Non-pigmented ciliary epithelial cell (primary cell): ENCODE measurements at places on chromosomes 5 and 9.
A peak's percentile ranks its signal among the peaks of the same experiment; 100 is the strongest.

DNA sequence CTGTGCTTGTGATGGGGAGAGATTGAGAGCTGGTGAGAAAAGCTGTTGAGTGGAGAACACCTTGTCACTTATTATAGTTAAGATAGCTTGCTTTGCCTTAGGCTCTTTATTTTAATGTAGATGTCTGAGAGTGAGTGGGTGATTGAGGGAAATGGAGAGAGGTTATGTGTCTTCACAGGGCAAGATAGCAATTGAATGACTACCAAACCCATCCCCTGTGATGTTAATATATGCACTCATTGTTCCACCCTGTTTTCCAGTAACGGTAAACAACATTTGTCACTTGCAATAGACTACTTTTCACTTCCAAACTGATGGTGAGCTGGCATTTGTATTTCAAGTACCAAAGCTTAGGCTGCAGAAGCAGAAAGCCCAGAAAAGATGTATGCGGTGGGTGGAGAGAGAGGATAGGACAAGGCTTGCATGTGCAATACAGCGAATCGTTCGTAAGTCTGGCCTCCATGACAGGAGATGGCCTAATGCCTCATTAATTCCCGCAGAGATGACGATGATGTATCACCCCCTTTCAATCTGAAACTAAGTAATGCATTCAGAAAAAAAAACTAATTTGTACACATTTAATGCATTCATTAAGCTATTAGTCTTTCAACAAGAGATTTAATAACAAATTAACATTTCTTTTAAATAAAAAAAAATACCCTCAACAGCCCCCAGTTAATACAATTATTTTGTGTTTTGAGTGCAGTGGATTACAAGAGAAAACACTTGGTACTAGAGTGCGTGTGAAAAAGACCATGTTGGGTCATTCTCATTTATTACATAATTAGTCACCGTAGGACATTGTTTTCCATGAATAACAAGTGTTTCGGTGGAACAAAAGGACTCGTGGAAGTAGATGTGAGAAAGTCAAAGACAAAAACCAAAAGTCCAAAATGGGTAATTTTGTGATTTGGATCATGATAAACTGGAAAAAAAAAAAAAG lies 699.0 kb downstream of the BRINP1 start:
- no peak for DNase-seq

DNA sequence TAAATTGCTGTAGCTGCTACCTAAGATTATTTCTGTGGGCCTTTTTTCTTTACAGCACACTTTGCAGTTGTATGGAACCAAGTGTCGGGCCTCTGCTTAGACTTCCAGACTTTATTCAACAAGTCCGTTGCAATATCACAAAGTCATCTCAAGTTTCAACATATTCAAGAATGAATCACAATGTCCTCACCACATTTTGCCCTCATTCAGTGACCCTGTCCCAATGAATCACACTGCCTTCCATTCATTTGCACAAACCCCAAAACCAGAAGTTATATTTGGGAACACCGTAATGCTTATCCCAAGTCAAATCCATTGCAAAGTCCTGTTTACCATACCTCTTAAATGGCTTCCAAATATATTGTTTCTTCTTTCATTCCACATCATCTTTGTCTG lies 439.6 kb downstream of the CSNK1G3 start:
- peak; percentile 96 for DNase-seq

DNA sequence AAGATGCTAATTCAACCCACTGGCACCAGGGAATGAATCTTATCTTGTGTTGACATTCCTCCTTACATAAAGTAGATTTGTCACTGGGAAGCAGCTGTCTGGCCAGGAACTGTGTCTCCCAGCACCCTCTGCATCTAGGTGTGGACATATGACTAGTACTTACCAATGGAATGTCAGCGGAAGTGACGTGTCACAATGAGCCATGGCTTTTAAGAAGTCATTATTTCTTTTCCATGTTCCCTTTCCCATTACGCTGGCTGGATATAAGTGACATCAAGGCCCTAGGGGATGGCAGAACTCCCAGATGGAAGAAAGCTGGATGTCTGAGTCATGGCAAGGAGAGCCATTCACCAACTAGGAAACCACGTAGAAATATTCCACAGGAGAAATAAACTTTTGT lies 84.7 kb upstream of the MAST4 start:
- no peak for DNase-seq

DNA sequence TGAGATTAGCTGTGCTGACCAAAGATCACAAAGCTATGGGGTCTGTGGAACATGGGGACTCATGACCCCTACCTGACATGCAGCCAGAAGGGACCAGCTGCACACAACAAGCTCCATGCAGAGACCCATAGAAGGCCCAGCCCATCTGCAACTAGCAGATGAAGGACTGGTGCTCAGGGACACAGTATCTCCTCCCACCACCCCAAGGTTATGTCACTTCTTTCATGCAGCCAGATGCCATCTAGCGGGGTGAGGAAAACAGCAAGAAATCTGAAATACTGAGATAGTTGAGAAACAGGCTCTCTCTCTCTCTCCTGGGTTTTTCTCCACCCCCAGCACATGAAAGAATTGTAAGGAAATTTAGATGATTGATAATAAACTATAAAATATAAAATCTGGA lies 161.3 kb upstream of the DAPK1 start:
- DNase-seq: no peak

DNA sequence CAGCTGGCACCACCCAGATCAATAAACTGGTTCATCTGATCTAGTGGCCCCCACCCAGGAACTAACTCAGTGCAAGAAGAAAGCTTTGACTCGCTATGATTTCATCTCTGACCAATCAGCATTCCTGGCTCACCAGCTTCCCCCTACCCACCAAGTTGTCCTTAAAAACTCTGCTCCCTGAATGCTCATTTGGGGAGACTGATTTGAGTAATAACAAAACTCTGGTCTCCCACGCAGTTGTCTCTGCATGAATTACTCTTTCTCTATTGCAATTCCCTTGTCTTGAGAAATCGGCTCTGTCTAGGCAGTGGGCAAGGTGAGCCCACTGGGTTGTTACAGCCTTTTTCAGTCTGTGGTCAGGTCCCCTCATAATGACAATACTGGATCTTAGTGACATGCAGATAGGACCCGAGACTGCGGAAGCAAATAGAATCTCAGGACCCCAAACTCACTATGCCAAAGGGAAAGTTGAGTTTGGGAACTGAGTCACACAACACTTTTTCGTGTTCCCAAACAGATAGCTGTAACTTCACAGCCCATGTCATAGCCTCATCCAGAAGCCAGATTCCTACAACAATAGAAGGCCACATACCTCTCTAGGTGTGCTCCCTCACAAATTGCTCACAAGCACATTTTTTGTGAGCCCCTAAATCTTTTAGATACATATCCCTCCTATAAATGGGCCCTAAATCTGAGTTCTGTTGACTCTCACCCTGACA lies 175.2 kb upstream of the RAI14 start:
- no peak for DNase-seq
